ENCODE measurements at places on chromosomes 2 and 18. TPM values are rescaled to one million over a fixed set of nuclear protein-coding genes. Genes with fewer than 3 reads are reported as not detected.

Gene TBC1D8
- 30.9 TPM for total RNA-seq

Gene KCNE4
- not detected for total RNA-seq

Gene CDCA7
- 5.7 TPM for total RNA-seq

Gene PKDCC
- 2.2 TPM for total RNA-seq

Gene SOCS6
- 22.6 TPM for total RNA-seq

Gene IL1RL1
- total RNA-seq: 89.9 TPM

Gene SPC25
- total RNA-seq: 6.4 TPM

Gene EIF2B4
- 38.6 TPM for total RNA-seq

Gene GPR45
- total RNA-seq: not detected

Gene ITGA4
- 22.4 TPM for total RNA-seq

Gene ARL5A
- 55.6 TPM for total RNA-seq

Gene NMUR1
- under 0.01 TPM for total RNA-seq

Gene UGT1A5
- total RNA-seq: not detected

All from endothelial cell of coronary artery (primary cell).